NCI-H2081 (cell line): ENCODE measurements at places on chromosomes 1 and 21.

DNA sequence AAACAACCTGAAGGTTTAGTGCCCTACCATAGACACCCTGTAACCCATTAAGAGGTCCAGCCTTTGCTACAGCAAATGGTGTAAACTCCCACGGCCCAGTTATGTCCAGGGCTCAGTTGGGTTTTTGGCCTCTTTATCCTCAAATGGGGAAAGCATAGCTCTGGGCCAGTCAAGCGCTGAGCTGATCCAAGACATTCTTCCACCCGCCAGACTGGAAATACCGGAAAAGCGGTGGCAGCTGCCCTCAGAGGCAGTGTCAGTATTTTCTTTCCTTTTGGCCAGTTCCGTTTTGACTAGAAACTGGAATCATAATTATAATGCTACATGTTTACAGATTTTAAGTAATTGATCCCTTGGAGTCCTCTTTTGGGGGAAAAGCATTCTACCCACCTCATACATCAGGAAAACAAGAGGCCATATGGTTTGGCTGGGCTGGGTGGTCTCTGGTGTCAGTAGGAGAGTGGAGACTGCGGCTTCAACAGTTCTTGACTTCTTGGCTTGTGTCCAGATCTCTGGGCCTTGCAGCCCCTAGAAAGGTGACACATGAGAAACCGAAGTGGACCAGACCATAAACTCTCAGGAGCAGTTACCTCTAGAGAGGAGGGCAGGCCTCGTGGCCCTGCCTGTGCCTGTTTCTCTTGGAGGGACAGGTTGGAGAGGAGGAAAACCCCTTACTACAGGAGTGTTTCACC lies 30.2 kb upstream of the CLDN14 start:
- DNase-seq = no peak

GRCh38 chr1:226979115-226979516 lies 39.0 kb downstream of the COQ8A start:
- no peak for DNase-seq

DNA sequence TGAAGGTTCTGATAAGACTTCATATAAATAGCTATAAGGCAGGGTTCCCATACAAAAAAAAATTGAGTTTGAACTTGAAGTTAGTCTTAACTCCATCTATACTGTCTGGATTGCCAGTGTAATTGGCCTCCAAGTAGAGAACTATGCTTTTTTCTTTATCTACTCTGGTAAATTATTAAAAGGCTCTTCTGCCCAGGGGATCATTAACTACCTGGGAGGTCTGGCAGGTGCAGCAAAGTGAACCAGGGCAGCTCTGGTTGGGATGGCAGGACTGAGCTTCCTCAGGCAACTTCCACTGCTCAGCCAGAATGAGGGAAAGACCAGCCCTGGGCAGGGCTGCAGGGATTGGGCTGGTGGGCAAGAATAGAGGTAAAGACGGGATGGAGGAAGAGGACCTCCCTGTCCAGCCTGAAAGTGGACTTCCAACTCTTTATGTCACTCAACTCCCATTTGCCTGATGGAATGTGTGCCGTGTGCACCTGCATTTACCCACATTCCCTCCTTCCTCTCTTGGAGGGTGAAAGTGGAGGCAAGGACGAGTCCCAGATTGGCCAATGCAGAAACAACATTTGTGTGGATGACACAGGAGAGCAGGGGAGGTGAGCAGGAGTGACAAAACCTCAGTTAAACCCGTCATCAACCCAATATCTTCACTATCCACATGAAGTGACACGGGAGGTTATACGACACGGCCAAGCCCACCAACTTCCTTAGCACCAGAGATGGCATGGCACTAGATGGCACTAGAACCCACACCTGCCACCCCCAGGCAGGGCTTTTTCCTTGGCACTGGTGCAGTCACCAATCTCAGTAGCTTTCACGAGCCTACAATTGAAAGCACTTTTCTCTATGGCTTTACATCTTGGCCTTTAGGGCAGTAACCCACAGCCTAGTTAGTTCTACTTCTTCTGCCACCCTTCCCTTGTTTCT lies 25.2 kb downstream of the CCN1 start:
- no peak for DNase-seq

- DNase-seq = no peak
Measured at GRCh38 chr1:115632251-115633026, 9.3 kb upstream of the VANGL1 start.

- no peak for DNase-seq
Measured at GRCh38 chr1:3021233-3021671, at the start of gene ACTRT2. Gene ACTRT2 (plus strand): TSS chr1:3021467. CDS start chr1:3021687, 220 bp downstream.

DNA sequence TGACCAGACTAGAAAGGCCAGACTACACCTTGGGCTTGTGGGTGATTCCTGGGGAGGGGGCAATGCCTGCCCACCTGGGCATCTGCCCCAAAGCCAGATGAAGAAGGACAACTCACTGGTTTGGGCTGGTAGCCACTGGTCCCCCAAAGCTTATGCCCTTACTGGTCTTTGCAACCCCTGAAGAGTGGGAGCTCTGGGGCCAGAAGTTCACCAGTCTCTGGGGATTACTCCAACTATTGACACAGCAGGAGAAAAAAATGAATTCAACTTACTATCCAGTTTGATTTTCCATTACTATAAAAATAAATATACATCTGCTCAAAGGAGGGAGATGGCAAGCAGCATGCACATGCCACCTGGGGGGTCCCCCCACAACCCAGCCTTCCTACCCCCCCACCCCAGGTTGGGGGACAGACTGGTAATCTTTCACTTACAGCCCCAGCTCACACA lies 2.6 kb downstream of the AHDC1 start:
- no peak for DNase-seq

GRCh38 chr1:158014731-158015320 lies 21.4 kb downstream of the KIRREL1 start:
- DNase-seq = no peak

GRCh38 chr1:23286401-23286800 lies 57.7 kb downstream of the HNRNPR start:
- DNase-seq = no peak

DNA sequence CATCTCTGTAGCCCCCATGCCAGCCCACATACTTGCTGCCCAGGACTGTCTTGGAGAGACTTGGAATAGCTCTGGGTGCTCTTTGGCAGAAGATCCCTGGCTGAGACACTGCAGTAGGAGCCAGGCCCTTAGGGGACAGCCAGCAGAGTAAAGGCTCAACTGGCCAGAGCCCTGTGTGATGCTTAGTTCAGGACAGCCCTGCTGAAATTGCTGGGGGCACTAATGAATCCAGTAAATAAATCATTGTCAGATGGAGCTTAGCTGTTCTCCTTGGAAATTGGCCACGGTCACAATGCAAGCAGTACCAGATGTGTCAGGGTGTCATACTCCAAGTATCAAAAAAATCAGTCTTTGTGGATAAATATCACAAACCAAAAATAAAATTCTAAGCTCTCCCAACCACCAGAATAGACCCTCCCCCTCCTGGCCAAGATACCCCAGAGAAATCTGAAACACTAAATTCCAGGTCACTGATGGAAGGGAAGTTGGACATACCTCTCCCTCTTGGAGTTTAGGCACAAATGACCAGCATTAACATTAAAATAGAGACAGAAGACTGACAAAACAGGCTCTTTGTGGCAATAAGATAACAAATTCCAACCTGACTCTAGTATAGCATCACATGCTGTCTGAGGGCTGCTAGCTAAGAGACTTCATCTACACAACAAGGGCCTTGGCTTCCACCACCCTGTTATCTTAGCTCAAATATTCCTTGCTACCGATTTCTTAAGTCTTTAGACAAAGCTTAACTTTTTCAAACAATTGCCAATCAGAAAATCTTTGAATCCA lies 83.2 kb upstream of the DNAH14 start:
- no peak for DNase-seq

GRCh38 chr1:89907727-89908212 lies 86.9 kb downstream of the LRRC8D start:
- DNase-seq = no peak

- no peak for DNase-seq
Measured at GRCh38 chr1:170032531-170033280, 41.8 kb downstream of the KIFAP3 start.

DNA sequence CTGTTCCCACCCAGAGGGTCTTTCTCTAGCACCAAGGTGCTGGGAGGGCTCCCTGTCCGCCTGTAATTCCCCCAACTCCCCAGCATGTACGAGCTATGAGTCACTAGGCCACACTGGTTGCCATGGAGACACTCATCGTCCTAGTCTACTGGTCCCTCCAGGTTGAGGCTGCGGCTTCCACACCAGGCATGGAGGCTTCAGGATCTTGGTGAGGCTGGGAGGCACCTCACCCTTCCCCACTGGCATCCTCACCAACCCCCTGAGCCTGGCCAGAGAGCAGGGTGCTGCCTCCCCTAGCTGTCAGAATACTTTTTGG lies 75.6 kb upstream of the KAZN start:
- DNase-seq = no peak

DNA sequence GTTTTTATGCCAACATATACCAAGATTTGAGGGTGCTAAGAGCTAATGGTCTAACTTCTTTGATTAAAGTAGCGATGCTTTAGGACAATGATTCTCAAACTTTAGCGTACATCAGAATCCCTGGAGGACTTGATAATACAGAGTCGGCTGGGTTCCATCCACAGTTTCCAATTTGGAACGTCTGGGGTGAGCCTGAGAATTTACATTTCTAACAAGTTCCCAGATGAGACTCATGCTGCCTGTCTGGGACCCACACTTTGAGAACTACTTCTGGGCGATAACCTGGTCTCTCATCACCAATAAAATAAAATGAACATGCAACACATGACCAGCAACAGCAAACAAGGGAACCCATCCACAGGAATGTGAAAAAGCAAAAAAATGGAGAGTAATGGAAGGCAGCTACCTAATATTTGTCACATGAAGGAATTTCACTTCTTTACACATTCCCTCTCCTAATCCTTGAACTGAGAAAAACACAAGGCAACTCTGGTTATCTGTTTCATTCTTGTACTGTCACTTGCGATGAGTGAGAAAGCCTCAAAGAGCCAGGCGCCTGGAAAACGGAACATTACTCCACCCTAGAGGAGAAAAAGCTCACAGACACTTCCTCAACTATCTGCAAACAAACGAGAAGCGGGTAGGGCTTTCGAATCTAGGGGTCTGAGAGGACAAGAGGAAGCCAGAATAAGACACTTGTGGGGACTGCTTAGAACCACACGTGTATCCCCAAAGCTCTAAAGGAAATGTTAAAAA lies 14.0 kb downstream of the HSF2BP start:
- peak; percentile 29 for DNase-seq

- no peak for DNase-seq
Measured at GRCh38 chr1:170727963-170728362, 64.0 kb downstream of the PRRX1 start.

- no peak for DNase-seq
Measured at GRCh38 chr1:169149555-169150286, 43.2 kb downstream of the ATP1B1 start.

- no peak for DNase-seq
Measured at GRCh38 chr21:25396135-25396711, 211.1 kb downstream of the MRPL39 start.

DNA sequence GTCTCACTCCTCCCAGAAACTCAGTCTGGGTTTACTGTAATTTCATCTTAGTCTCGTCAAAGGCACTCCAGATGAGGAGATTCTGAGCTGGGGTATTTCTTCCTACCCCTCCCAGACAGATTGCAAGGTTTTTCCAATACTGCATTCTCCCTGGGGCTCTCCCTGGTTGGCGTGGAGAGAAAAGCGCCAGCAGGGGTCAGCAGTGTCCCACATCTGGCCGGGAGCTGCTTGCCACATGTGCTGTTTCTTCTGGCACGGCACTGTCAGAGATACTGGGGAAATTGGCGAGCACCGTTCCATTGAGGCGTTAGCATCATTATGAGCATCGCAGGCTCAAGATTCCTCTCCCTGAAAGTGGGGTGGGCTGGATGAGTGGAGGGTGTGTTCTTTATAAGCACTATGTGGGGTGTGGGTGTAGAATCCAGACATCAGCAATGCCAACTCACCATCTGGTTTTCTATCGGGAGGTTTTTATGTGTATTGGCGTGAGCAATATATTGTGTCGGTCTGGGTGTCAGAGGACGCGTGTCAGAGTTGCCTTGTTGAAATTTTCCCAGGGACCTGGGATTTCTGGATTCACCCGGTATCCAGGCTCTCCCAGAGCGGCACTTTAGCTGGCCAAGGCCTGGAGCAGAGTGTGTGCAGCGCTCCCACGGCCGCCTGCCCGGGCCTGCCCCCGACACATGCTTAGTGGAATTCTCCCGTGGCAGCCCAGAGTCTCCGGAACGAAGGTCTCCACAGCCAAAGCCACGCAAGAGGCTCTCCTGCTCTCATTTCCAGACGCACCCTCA lies 8.0 kb upstream of the NAV1 start:
- DNase-seq = peak; percentile 80

- DNase-seq = no peak
Measured at GRCh38 chr1:245657371-245657770, 502.6 kb downstream of the KIF26B start.

DNA sequence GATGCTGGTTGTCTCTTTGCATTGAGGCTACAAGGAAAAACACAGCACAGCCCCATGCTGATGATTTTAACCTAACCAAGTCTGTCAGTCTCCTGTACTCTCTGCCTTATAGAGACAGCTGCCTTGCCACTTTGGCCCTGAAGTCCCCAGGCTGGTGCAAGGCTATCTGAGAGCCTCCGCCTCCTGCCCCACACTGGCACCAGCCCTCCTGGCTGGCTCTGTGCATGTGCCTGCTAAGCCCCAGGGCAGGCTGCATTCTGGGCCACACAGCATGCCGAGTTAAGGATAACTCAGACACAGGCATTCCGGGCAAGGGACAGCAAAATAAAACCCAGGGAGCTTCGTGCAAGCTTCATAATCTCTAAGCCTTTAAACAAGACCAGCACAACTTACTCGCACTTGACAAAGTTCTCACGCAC lies 910 bp downstream of the RUNX1 start:
- DNase-seq = no peak

- no peak for DNase-seq
Measured at GRCh38 chr1:8915446-8915845, 30.2 kb upstream of the CA6 start.

- no peak for DNase-seq
Measured at GRCh38 chr1:221097479-221098281, 218.4 kb downstream of the HLX start.

- no peak for DNase-seq
Measured at GRCh38 chr1:110040548-110040947, 6.1 kb downstream of the STRIP1 start.

- DNase-seq = no peak
Measured at GRCh38 chr1:22611530-22611947, 24.9 kb upstream of the C1QA start.

DNA sequence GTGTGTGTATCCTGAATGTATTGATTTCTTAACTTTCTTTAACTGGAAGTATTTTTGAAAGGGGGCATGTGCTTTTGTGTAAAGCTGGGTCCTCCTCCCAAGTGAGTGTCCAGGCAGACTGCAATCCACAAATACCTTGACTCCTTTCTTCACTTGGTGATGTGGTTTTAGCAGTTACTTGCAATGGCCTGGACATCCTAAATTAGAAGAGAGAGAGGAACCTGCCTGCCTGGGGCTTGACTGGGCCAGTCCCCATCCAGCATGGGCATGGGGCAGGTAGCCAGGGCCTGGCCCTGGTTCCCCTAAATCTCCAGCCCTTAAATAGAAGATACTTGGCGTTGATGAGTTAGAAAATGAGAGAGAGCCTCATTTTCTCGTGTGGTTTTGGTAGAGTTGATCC lies 159.7 kb downstream of the PGBD5 start:
- no peak for DNase-seq

GRCh38 chr1:31985430-31985829 lies 28.2 kb upstream of the KHDRBS1 start:
- peak; percentile 55 for DNase-seq

- DNase-seq = no peak
Measured at GRCh38 chr1:32991386-32991785, 26.8 kb upstream of the RNF19B start.

GRCh38 chr1:28037946-28038345 lies 50.5 kb downstream of the EYA3 start:
- no peak for DNase-seq

GRCh38 chr1:157312082-157312812 lies 174.1 kb upstream of the ETV3 start:
- DNase-seq = no peak
